ENCODE measurements at places on chromosomes 16 and 17.

DNA sequence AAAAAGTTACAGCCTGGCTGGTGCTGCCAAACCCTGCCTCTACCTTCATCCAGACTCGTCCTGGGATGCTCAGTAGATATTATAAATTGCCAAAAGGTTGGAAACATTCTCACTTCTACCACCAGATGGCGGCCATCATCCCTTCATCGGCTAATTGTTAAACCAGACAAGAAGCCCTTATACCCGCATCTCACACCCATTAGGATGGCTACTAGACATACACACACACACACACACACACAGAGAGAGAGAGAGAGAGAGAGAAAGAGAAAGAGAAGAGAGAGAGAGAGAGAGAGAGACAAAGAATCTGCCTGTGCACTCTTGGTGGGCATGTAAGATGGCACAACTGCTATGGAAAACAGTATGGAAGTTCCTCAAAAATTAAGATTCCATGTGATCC lies 15.0 kb upstream of the SCIMP start:
- peak; percentile 66 for DNase-seq

DNA sequence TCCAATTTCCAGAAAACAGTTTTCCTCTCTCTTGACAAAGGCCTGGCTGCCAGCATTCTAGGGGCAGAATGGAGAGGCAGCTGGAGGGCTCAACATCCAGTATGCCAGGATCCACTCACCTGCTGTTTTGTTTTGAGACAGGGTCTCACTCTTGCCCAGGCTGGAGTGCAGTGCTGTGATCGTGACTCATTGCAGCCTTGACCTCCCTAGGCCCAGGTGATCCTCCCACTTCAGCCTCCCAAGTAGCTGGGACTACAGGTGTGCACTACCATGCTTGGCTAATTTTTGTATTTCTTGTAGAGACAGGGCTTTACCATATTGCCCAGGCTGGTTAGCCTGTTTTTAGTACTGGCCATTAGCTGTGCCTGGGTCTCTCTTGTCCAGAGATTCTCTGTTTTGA lies 29.1 kb upstream of the FOXJ1 start:
- no peak for DNase-seq

- DNase-seq = no peak
Observed at GRCh38 chr17:7403727-7403976, 245 bp downstream of the TMEM256 start.

GRCh38 chr17:9206741-9207332 lies 185.5 kb downstream of the NTN1 start:
- DNase-seq = no peak

DNA sequence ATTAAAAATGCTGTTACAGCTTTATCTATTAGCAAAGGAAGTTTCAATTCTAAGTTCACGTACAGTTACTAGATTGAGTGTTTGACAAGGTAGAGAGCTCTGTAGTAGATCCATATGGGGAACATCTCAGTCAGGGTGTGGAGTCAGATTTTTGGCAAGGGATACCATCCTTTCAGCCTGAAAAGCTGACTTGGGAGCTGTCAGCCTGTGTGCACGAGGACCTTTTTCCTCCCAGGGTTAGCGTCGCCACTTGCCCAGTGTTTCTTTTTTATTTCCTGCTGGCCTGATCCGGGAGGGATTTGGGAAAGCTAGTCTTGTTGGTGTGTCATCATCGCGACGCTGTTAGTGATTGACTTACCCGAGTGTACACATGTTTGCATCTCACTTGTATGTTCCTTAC lies 29.5 kb downstream of the WWOX start:
- DNase-seq = no peak

DNA sequence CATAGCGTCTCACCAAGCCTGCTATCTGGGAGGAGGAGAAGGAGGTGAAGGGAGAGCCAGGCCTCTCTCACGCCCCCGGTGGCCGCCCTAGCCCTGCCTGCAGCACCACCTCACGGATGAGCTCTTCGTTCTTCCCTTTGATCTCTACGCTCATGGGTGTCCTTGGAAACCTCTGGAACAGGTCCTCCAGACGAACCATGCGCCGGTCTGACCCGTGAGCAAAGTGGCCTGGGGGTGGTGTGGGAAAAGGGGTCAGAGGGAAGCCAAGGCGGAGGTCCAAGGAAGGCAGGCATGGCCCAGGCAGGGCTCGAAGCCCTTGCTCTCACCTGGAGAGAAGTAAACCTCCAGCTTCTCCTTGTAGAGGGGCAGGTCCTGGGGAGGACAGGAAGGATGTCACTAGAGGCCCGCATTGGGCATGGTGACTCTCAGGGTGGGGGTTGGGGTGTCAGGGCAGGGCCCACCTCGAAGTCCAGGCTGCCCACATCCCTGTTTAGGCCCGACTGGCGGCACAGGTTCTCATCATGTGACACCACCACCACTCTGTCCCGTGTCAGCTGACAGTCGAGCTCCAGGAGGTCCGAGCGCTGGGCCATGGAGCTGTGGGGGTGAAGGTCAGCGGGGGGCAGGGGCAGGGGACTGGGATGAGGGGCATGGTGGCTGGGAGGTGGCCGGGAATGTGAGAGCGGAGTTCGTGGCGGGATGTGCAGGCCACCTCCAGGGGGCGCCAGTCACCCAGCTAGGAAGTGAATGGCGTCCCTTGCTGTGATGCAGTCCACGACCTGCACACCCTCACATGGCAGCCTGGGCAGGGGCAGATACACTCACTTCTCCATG lies 923 bp downstream of the GDPD3 start:
- no peak for DNase-seq

GRCh38 chr17:47276444-47276843 lies 22.8 kb downstream of the ITGB3 start:
- no peak for DNase-seq

- no peak for DNase-seq
Observed at GRCh38 chr17:3886776-3887175, 6.1 kb downstream of the CAMKK1 start.

DNA sequence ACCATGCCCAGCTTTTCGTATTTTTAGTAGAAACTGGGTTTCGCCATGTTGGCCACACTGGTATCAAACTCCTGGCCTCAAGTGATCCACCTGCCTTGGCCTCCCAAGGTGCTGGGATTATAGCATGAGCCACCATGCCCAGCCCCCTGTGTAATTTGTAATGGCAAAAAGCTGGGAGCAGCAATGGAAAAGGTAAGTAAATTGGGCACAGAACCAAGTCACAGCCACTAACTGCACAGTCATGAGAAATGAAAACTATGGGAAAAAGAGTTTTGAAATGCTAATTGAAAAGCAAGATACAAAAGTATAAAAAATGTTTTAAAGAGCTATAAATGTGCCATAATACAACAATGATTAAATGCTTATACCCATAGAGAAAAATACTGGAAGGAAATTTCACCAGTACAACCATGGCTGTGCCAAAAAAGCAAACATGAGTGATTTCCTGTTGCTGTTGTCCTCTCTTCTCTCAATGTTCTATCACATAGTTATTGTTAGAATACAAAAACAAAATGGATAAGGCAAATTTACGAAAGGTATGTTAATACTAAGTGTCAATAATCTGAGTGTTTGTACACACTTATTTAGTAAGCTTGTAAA lies 6.2 kb downstream of the NTAN1 start:
- DNase-seq = no peak

GRCh38 chr17:9878786-9879525 lies 26.1 kb downstream of the RCVRN start:
- peak; percentile 42 for DNase-seq

GRCh38 chr16:87266846-87267245 lies 50.3 kb downstream of the C16orf95 start:
- DNase-seq = no peak

DNA sequence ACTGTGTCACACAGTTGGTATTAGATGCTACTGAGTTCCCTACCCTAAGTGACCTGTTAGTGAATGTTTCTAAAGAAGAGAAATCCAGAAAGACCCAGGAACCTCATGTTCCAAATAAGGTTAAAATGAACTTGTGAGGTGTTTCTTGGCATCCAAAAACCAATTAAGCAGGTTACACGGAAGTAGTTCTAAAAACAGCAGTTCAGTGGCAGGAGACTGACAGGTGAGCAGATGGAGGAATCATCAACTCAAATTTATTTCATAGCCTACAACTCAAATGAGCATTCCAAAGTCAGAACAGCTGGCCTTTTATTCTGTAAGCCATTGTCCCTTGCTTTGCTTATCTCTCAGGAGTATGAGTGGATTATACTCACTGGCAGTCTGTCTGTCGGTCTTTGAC lies 188.3 kb downstream of the IRX3 start:
- DNase-seq = no peak

GRCh38 chr17:63930951-63931575 lies 1.1 kb downstream of the CD79B start:
- DNase-seq = no peak

GRCh38 chr17:4973256-4974114 lies 5.9 kb upstream of the SPAG7 start:
- DNase-seq = no peak

GRCh38 chr16:57742543-57742942 lies 7.0 kb downstream of the KATNB1 start:
- DNase-seq = no peak

GRCh38 chr17:50563092-50563511 lies 2.6 kb downstream of the CACNA1G start:
- DNase-seq = no peak

- no peak for DNase-seq
Observed at GRCh38 chr17:35167046-35167445, 19.4 kb downstream of the UNC45B start.

DNA sequence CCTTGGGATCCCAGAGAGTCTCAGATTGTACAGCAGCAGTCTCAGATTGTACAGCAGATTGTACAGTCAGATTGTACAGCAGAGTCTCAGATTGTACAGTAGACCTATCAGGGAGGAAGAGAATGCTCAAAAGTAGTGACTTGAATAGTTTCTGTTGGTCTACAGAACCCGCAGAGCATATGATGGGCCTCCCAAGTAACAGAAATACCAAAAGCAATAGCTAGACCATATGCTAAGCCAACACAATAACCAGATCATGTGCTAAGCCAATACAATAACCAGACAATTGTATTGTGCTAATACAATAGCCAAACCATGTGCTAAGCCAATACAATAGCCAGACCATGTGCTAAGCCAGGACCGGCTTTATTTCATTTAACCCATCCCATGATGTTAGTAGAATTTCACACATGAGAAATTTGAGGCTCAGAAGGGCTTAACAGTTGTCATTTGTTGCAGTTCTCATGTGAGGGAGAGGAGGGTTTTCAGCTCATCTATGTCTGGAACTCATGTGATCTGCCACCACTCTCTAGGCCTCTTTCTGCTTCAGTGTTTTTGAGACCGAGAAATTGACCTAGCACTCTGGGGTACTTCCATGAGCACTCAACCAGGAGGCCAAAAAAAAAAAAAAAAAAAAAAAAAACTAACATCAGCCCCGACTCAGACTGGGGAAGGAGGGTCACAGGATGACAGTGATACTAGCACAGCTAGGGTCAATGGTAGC lies 144.0 kb downstream of the SOX9 start:
- DNase-seq = no peak

- DNase-seq = no peak
Observed at GRCh38 chr17:15931394-15931793, 13.5 kb upstream of the ADORA2B start.

DNA sequence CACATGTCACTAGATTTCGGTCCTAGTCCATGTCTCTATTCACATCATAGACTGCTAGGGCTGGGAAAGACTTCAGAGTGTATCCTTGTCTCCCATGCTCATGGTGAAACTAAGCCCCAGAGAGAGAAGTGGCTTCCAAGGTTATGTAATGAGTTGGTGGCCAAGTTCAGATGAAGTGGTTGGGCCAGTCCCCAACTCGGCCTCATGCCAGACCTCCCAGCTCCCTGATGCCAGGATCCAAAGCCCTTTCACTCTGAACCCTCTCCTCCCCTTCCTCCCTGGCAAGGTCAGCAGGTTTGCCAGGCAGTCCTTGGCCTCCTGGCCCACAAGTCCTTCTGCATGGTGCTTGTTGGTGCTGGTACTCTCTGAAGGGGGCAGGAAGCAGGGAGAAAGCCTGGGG lies 189.7 kb downstream of the AXIN2 start:
- DNase-seq = no peak

DNA sequence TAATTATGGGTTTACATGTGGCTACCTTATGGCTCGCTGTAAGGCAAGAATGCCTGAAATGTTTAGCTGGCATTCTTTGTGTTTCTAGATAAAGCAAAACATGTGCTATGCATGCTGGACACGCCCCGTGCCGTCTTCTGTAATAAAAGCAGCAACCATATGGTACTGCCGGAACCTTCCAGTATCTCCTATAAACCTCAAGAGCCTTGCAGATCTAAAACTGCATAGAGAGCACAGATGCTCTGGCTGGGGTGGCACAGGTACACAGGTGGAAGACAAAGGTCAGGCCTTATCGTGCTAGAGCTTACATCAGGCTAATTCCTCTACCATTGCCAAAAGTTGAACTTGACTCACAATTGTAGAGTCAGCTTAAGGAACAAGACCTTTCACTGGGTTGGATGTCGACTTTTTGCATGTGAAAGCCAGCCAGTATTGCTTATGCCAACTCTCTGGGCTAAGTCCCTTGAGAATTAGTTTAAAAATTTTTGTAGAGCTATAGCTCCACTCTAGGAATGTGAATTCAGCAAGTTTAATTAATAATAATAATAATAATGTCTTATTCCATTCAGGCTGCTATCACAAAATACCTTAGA lies 187.4 kb upstream of the CACNG5 start:
- no peak for DNase-seq

All from astrocyte of the cerebellum (primary cell).